ENCODE measurements at places on chromosomes 5 and 9. TPM values are rescaled to one million over a fixed set of nuclear protein-coding genes. Genes with fewer than 3 reads are reported as not detected.

ENTREP1 gene
- total RNA-seq: not detected

HRCT1 gene
- 4.1 TPM for total RNA-seq

CAPSL gene
- total RNA-seq: not detected

ARRDC3 gene
- total RNA-seq: 32.0 TPM

ADGRD2 gene
- total RNA-seq: not detected

DBH gene
- not detected for total RNA-seq

DNA sequence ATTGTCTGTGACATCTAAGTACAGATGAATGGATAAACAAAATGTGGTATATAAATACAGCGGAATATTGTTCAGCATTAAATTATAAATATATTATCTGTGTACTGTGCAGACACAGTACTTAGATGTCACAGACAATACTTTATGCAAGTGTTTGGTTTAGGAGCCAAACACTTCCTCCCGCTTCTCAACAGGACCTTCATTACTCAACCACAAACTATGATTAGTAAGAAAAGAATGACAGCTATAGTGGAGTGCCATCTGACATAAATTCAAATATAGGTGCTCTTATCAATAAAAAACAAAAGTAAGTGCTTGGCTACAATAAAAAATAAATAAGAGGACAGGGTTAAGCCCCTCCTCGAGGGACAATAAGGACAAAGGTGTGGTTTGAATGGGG is 38.9 kb upstream of the STX17 start:
- DNase-seq: no peak

- DNase-seq: peak; percentile 77
Measured at GRCh38 chr5:75734913-75735789, 17.9 kb upstream of the POC5 start.

- DNase-seq: no peak
Measured at GRCh38 chr5:111976705-111977435, 219.9 kb upstream of the NREP start.

DNA sequence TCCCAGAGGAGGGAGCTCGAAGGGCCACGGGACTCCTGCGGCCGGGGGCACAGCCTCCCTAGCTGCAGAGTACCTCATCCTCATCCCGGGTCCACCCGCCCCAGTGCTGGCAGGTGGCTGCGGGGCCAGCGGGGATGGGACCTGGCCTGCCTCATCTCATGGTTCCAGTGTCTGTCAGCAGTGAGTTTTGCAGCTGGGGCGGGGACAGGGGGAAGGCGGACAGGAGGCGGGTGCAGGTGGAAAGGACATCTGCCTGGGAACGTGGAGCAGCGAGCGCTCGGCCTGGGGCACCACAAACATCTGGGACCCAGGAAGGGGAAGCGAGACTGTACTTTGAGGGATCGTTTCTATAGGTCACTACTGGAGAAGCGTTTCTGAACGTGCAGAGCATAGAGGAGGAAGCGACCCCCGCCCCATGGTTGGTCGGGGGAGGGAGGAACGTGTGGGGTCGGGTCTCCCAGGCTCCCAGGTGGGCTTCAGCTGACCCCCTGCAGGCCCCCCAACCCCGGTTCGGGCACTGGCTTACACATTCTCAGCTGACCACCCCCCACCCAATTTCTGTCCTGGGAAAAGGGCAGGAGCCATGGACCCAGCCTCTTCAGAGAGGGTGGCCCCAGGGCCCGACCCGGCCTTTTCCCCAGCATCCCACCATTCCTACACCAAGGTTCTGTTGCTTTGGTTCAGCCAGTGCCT is 56.5 kb upstream of the NOTCH1 start:
- no peak for DNase-seq

GRCh38 chr5:111469293-111469896 is 42.9 kb downstream of the STARD4 start:
- no peak for DNase-seq

- DNase-seq: no peak
Measured at GRCh38 chr5:151572657-151573368, 18.3 kb downstream of the FAT2 start.

- no peak for DNase-seq
Measured at GRCh38 chr5:54753753-54754152, 231.6 kb downstream of the ESM1 start.

DNA sequence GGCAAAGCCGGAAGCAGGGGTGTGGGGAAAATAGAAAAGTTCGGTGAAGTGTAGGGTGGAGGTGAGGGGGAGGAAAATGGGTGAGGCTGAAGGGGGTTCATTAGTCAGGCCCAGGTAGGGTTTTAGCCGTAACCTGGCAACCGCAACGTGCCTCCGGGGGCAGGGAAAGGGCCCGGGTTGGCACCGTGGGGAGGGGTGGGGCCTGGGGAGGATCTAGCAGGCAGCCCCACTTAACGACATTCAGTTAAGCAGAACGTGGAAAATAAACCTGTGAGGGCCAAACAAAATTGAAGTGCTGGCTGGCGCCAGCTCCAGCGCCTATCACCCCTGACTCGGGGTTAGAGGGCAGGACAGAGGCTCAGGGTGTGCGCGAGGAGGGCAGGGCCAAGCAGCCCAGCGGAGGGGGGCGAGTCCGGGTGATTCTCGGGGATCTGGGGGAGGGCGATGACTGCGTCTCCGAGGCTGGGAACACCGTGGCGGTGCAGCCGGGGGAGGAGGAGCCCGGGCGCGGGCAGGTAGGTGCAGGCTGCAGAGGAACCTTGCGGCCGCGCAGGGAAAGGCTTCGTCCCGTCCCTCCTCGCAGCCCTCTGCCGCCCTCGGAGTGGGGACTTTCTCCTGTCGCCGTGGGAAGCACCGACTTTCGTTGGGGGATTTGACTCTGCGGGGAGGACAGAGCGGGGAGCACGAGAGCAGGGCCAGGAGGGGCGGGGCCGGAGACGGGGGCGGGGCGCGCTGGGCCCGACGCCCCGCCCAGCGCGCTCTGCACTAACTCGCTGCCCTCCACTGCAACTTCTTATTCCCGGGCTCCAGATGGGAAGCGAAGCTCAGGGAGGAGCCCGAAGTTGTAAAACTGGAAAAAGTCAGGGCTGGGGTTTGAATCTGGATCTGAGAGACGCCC is 5.1 kb downstream of the RGS14 start:
- peak; percentile 79 for DNase-seq

DNA sequence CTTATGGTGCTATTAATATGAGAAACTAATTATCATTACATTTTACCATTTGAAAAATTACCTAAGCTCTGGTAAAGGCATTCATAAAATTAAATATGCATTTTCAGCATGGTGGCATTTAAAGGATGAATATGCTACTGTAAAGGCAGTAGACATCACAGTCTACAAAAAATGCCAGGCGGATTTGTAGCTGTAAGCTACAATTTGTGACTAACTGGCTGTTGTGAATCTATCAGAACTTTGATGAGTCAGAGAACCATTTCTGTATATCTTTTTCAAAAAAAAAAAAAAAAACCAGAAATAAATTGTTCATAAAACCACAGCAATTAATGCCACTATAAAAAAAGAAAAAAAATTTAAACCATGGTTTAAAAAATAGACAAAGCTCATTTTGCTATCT is 186.3 kb downstream of the NFIB start:
- DNase-seq: no peak

DNA sequence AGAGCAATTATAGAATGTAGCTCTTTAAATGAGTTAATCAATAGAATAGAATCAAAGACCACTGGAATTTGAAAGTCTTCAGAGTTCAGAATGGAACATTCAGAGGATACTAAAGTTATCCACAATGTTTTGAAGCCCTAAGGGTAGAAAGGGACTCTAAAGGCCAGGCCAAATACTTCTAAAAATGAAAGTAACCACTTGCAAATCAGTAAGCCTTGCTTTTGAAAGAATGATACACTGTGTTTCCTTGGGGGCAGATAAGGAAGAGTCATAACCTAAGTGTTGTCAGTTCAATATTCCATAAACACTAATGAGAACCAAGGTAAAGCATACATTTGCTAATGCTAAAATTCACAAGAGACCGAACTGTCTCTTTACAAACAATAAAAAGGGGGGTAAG is 813.5 kb downstream of the PTPRD start:
- DNase-seq: no peak

GRCh38 chr9:89515416-89515815 is 17.5 kb upstream of the SEMA4D start:
- DNase-seq: no peak

DNA sequence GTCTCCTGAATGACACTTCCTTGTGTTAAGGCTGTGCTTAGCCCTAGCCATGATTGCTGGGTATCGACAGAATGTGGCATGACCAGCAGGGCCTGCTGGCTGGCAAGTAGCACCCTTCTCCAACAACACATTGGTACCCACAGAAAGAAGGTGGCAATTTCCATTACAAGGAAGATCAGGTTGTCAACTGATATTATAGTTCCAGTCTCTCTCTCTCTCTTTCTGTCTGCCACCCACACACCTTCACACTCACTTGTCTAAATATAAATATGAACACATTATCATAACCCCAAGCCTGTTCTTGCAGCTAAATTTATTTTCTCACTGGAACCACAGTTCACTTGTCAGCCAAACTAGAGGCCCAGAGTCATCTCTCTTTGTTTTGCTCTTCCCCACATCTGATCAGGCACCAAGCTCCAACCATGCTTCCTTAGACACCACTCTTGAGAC is 408.1 kb upstream of the PIK3R1 start:
- DNase-seq: no peak

- no peak for DNase-seq
Measured at GRCh38 chr5:131406076-131406475, 142.2 kb downstream of the CDC42SE2 start.

GRCh38 chr5:116404016-116404415 is 170.6 kb downstream of the SEMA6A start:
- DNase-seq: no peak
